NCI-H2029 treated with DMSO at 0.1 percent for 48 hours (cell line): ENCODE measurements at places on chromosomes 1 and 21.
A peak's percentile ranks its signal among the peaks of the same experiment; 100 is the strongest.

DNA sequence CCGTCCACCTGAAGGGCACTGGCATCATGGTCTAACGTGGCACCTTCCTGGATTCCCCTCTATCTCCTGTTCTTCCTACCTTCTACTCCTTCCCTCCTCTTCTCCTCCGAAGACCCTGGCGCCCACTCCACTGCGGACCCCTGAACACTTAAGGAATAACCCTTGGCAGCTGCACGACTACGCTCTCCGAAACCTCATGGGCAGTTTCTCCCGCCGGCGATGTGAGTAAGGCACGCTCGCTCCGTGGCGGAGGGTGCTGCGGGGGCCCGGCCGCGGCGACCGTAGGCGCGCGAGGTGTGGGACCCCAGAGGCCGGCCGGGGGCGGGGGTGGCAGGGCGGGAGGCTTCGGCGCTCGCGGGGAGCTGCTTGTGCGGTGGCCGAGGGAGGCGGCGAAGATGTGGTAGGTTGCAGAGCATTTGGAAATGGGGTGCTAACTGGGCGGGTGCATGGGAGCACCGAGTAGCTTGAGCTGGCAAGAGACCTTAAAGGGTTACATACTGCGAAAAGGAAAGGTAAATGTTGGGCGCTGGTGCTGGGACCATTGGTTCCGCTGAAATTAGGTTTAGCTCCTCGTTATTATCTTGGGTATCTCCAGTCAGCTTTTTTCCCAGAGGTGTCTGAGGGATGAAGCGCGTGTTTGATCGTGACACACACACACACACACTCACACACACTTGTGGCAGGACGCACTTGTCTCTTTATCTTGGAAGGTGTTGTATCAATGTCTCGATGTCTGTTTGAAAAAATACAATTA lies 876 bp downstream of the LRRC7 start:
- DNase-seq, result peak; percentile 60

DNA sequence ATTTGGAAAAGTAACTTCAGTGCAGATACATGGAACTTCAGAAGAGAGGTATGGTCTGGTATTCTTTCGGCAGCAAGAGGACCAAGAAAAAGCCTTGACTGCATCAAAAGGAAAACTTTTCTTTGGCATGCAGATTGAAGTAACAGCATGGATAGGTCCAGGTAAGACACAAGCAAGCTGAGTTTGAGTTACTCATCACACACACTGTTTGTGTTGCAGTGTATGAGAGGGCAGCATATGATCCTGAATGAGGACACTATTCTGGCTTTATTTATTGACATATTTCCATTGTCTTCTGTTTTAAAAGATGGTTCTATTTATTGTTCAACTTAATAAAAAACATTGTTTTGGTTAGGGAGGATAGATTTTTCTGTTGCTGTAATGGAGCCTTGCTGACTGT lies 63.6 kb downstream of the SPEN start:
- DNase-seq, result no peak

- no peak for DNase-seq
Measured at GRCh38 chr1:201954263-201955008, 867 bp upstream of the TIMM17A start.

DNA sequence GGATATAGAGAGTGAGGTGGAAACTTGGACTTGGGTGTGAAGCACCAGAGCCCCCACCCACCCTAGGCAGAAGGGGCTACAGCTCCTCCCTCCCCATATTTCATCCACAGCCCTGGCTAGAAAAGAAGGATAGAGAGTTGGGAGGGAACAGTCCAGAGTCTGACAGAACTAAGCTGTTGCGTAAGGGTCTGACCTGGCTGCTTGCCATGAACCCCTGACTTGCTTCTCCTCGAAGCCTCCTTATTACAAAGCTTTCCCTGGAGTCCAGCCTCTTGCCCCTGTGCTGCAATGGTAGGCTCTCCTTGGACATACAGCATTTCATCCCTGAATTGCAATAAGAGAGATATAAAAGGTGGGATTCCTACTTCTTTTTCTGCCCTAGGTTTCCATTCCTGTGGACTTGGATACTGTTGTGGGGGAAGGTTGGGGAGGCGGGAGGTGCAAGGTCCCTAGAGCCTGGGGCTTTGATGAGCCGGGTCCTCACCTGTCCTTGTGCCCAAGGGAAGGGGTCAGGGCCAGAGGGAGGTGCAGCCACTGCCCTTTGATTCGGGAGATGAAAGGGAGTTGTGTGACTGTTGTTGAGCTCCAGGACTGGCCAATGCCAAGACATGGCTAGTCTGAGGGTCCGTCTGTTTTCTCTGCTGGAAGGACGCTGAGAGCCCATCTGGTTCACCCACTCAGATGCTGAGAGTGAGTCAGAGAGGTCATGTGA lies 2.7 kb downstream of the RHBG start:
- DNase-seq, result no peak

DNA sequence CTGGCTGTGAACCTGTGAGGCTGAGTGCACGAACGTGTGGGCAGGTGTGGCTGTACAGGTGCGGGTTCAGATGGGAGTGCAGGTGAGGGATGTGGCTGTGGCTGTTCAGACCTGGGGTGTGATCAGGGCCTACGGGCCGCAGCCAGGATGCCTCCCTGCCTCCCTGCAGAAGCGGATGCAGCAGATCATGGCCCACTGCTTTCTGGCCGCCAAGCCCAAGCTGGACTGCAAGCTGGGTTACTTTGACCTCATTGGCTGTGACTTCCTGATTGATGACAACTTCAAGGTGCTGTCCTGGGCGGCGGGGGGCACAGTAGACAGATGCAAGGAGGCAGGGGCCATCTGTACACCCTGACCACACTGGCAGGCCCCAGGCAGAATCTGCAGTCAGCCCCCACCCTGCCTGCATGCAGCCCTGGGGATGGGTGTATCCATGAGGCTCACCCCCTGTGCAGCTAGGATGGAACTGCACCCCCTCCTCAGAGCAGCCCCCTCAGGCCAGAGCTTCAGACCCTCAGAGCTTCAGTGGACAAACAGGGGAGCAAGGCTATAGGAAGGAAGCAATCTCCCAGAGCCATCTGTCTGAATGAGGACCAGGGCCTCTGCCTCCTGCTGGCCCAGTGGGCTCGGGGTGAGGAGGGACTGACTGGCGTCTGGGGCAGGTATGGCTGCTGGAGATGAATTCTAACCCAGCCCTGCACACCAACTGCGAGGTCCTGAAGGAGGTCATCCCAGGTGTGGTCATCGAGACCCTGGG lies 9.8 kb downstream of the TNFRSF18 start:
- no peak for DNase-seq

- DNase-seq, result no peak
Measured at GRCh38 chr1:97936976-97937375, 16.1 kb upstream of the DPYD start.

- DNase-seq, result no peak
Measured at GRCh38 chr1:111270771-111271463, 19.7 kb upstream of the CHIA start.

DNA sequence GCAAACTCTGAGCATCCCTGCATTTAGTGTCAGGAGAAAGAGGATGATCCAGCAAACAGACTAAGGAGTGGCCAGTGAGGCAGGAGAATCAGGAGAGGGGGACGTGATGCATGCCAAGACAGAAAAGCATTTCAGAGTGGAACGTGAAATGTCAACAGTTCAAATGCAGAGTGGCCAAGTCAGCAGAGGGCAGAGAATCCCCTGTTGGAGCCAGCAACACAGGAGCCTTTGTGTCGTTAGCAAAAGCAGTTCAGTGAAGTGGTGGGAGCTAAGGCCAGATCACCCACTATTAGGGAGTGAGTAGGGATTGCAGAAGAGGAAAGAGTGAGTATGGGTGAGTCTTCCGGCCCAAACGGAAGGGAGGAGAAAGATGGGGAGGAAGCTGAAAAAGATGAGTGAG lies 6.6 kb upstream of the FCRL6 start:
- DNase-seq, result no peak

- no peak for DNase-seq
Measured at GRCh38 chr1:213751064-213751397, 236.7 kb upstream of the PROX1 start.

GRCh38 chr1:12629985-12630760 lies 12.2 kb upstream of the DHRS3 start:
- DNase-seq, result peak; percentile 28

- no peak for DNase-seq
Measured at GRCh38 chr21:15446223-15446622, 283.6 kb upstream of the USP25 start.

DNA sequence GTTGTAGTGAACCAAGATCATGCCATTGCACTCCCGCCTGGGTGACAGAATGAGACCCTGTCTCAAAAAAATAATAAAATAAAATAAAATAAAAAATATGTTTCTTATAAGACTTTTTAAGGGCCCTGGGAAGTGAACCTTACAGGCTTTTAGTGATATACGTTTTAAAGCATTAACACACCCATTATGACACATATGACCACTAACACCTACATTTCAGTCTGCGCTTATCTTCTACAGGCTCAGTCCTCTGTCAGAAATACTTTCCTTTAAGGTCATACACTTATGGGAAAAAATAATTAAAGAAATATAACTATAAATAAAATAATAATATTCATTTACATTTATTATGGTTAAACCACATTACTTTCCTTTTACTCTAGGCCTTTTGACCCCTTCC lies 21.9 kb downstream of the ADSS2 start:
- no peak for DNase-seq

- DNase-seq, result no peak
Measured at GRCh38 chr1:209873067-209873799, 45.5 kb downstream of the UTP25 start.

- DNase-seq, result no peak
Measured at GRCh38 chr1:65769636-65770035, 23.1 kb upstream of the PDE4B start.

DNA sequence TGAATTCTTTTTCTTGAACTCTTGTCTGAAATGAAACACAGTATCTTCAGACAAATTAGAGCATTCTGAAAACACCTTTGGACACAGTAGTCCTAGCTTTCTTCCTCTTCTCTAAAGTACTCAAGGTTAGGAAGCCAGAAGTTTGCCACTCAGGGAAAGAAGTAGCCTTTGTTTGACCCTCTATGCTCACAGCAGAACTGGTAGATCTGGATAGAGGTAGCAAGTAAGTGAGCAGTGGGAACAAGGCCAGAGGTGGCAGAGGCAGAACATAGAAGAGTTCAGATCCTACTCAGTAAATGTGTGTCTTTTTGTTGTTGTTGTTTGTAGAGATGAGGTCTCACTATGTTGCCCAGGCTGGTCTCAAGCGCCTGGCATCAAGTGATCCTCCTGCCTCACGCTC lies 7.4 kb upstream of the PIGR start:
- no peak for DNase-seq

GRCh38 chr1:184637664-184638240 lies 116.9 kb downstream of the EDEM3 start:
- no peak for DNase-seq

GRCh38 chr21:37073417-37074196 lies 553 bp downstream of the TTC3 start:
- DNase-seq, result no peak

DNA sequence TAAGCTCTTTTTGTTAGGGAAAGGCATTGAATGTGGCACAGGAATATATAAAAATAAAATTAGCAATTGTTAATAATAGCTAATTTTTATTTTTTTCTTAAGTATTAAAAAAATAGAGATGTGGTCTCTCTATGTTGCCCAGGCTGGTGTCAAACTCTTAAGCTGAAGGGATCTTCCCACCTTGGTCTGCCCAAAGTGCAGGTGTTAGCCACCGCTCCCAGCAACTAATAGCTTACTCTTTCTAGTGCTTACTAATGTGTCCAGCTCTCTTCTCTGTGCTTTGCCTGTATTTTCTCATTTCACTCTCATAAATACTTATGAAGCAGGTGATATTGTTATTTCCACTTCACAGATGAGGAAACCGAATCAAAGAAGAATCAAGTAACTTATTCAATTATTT lies 13.4 kb upstream of the IL24 start:
- DNase-seq, result no peak

DNA sequence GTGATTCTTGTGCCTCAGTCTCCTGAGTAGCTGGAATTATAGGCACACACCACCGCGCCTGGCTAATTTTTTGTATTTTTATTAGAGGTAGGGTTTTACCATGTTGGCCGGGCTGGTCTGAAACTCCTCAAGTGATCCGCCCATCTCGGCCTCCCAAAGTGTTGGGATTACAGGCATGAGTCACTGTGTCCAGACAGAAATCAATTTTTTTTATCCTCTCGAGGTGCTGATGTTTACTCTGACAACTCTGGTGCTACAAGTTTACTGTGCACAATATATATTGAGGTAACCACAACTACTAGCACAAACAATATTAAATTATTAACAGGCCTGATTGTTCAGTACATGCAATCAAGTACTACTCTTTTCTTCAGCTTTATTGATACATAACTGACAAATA lies 39.7 kb downstream of the F13B start:
- DNase-seq, result no peak

- DNase-seq, result no peak
Measured at GRCh38 chr1:154611150-154611862, 3.3 kb upstream of the ADAR start.

- no peak for DNase-seq
Measured at GRCh38 chr1:30586671-30587070, 136.7 kb downstream of the MATN1 start.

GRCh38 chr1:110460253-110461220 lies 9.6 kb downstream of the PROK1 start:
- peak; percentile 41 for DNase-seq

- DNase-seq, result no peak
Measured at GRCh38 chr1:205512059-205513045, 7.9 kb downstream of the CDK18 start.

GRCh38 chr1:87684713-87685205 lies 356.1 kb downstream of the LMO4 start:
- DNase-seq, result peak; percentile 32

DNA sequence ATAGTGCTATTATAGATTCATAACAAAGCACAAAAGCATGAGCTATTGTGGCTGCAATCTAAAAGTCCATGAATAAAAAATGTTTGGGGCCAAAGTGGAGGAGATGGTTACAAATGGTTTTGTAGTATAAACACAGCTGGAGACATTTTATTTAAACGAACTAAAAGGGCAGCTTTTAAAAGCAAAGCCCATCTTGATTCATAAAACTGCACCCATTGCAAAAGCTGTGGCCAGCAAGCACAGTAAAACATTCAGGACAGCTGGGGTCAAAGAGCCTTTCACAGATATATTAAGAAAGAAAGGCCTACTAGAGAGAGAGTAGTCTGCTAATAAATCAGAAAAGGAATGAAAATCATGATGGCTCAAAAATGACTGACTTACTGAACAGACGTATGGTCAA lies 520.8 kb downstream of the NUF2 start:
- DNase-seq, result no peak

- DNase-seq, result no peak
Measured at GRCh38 chr21:26845066-26845758, at the start of gene ADAMTS1. Gene ADAMTS1, minus strand, starts transcription at chr21:26845409. Its CDS starts 455 bp downstream, at chr21:26844954.

DNA sequence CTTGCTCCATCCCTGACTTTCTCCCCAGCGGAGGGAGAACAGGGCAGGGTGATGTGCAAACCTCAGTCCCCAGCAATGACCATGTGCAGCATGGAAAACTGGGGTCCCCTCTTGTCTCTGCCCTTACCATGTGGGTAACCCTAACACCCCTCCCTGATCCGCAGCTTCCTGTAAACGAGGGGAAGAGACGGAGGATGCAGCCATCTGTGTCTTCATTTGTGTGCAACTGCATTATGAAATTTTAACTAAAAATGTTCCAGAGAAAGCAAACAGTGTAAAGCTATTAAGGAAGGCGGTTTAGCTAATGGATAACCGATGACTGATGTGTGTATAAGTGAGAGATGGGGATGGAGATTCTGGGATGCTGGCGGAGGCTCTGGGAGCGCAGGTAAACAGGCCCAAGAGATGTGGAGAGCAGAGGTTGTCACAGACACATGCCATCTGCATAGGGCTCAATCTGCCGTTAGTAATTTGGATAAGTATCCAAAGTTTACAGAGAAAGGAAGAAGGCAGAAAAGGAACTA lies 206.6 kb downstream of the DSCAM start:
- no peak for DNase-seq

- no peak for DNase-seq
Measured at GRCh38 chr1:93434088-93434487, 13.8 kb upstream of the FNBP1L start.
